ENCODE measurements at places on chromosomes 1 and 21.

DNA sequence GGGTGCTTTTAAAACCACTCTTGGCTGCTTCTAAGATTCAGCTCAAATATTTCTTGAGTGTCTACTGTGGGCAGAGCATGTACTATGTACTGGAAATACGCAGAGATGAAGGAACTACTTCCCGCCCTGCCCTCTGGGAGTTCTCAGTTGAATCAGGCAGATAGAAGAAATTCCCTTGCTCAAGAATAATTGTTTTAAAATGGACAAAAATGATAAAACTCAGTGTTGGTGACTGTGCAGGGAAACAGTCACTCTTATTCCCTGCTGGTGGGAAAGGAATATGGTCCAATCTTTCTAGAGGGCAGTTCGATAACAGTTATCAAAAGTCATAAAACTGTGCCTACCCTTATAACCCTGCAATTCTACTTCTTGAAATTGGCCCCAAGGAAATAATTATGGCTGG lies 16.9 kb upstream of the GRHL3 start:
- DNase-seq, result no peak

DNA sequence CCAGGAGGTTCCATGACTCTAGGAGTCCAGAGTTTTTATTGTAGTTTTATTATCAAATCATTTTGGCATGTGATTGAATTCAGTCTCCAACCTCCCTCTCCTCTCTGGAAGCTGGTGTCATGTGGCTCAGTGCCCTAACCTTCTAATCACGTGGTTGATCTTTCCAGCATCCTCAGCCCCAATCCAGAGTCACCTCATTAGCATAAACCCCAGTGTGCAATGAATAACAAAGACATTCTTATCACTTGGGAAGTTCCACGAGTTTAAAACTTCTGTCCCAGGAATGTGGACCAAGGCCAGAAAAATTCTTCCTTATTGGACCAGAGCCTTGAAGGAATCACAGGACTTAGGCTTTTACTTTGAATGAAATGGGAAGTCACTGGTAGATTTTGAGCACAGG lies 52.2 kb downstream of the KIRREL1 start:
- DNase-seq, result no peak

DNA sequence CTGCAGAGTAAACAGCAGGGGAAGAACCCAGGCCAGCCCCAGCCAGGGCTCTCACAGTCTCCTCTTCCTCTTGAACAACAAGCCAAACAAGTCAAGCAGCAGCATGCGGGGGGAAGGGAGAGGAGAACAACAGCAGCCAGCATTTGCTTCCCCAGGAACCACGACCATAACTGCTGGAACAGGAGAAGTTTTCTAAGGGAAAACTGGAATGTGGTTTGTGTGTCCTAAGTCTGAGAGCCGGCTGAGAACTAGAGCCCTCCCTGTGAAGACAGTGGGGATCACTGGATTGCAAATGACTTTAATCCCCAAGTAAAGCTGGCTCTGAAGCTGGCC lies 48.2 kb downstream of the COQ8A start:
- DNase-seq, result no peak

DNA sequence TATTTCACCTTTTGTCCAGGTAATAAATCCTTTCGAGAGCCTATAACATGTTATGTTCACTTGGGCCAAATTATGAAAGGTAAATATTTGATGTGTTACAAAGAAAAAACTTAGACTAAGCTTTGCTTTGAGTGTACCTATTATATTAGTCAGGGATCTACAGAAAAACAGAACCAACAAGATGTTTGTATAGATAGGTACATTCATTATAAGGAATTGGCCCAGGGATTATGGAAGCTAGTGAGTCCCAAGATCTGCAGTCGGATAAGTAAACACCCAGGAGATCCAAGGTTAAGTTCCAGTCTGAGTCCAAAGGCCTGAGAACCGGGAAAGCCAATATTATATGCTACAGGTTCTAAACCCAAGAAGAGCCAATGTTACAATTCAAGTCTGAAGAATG lies 234.5 kb downstream of the NRIP1 start:
- no peak for DNase-seq

DNA sequence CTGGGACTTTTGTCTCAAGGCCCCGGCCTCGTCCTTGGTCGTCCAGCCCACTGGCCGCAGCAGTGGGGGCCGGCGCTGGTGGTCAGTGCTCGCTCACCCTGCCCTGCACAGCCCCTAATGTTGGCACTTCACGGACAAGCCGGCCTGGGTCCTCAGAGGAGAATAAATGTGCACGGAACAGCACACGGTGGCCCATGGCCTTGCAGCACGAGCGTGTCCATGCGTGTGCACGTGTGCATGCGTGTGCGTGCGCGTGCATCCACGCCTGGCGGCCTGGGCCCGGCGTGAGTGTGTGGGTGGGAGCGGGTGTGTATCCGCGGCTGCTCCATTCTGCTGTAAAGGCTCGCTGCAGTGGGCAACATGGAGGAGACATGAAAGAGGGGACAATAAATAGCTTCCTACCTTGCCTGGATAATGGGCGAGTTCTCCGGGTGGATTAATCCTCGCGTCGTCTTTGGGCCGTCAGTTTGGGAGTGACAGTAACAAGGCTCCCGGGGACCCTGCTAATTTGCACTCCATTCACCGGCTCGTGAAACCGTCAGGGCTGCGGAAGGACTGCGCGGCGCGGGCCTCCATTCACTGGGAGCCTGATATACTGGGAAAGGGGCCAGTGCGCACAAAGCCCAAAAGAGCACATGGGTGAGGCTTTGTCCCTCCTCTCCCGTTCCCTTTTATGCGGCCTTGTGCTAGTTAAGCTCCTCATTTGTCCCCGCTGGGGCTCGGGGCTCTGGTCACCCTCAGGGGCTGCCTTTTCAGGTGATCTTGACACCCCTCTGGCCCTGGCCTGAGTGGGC lies 142.8 kb downstream of the PRDM16 start:
- DNase-seq, result no peak

DNA sequence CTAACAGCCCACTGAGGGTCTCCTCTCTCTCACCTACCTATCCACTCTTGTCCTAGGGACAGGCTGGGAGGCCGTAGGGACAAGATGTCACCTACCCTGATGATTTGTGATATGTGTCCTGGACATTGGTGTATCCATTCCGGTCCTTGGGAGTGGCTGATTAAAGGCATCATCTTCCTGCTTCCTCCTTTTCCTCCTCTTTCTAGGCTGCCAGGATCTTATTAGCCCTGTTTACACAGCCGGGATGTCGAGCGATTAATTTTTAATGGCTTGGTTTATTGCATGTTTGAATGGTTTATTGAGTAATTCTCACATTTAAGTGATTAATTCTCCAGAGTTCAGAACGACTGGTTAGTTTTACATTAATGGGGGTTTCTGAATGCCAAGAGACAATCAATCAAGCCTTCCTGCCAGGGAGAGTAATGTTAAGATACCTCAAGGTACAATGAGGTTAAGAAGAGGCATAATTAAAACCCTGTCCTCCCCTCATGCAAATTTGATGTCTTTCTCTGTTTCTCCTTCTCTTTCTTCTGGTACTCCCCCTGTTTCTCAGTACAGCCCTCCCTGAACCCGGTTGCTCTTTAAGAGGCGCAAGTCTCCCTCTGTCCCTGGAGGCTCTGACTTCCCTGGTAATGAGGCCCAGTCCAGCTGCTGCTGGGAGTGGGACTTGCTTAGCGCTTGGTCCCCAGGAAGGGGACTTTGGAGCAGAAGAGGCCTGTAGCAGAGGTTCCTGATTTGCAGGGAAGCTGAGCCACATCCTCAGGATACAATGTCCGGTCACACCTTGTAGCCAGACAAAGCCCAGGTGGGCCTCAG lies 50.9 kb downstream of the ACTL8 start:
- DNase-seq, result no peak

Measured in OCI-M1 (cell line).